ENCODE measurements at places on chromosomes 11 and 22.

GRCh38 chr22:47337161-47337621, 574.7 kb downstream of the TBC1D22A start:
- DNase-seq, result no peak

GRCh38 chr11:9851366-9851765, 187.5 kb downstream of the SWAP70 start:
- no peak for DNase-seq

- DNase-seq, result no peak
Measured at GRCh38 chr11:112694813-112695212, 266.4 kb upstream of the NCAM1 start.

GRCh38 chr22:23383491-23384361, 196.4 kb downstream of the IGLL1 start:
- no peak for DNase-seq

DNA sequence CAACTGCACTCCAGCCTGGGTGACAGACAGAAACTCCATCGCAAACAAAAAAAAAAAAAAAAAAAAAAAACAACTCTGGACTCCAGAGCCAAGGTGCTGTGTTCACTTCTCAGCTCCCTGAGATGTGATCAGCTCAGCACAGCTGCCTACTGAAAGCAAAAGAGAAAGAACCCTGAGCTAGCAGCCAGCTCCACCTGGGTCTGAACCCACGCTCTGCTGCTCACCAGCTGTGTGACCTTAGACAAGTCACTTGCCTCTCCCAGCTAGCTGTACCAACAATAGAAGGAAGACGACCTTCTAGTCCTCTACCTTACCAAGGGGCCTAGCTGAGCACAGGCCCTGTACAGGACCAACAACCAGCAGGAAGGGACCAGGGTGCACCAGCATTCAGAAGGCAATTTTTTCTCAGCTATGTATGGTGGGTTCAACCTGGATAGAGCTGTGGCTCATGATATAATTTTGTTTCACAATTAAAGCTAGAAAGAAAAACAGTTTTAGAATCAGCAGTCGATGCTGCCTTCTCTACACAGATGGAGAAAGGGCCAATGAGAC, 3.8 kb downstream of the DGCR2 start:
- no peak for DNase-seq

GRCh38 chr11:123796226-123796625, 9.9 kb downstream of the OR6M1 start:
- DNase-seq, result no peak

- no peak for DNase-seq
Measured at GRCh38 chr11:97140885-97141494, 751.2 kb downstream of the JRKL start.

- DNase-seq, result no peak
Measured at GRCh38 chr11:121618516-121618915, 165.7 kb upstream of the SORL1-AS1 start.

Data from cortex of kidney (tissue), 1 donor.